ENCODE measurements at places on chromosomes 2 and 18.
A peak's percentile ranks its signal among the peaks of the same experiment; 100 is the strongest.

GRCh38 chr18:75958683-75959082 lies 531.2 kb upstream of the SMIM21 start:
- H3K36me3 ChIP-seq, result no peaks in the 10 kb centered on the region
- no peaks in the 10 kb centered on the region for H3K4me1 ChIP-seq
- H3K27me3 ChIP-seq, result no peaks in the 10 kb centered on the region
- DNase-seq, result no peak
- H3K4me3 ChIP-seq, result no peak overlapping the region
- no peak overlapping the region for H3K27ac ChIP-seq

GRCh38 chr18:59056706-59057492 lies 82.8 kb upstream of the SEC11C start:
- no peak overlapping the region for H3K4me3 ChIP-seq
- no peaks in the 10 kb centered on the region for H3K36me3 ChIP-seq
- no peak overlapping the region for H3K27ac ChIP-seq
- H3K27me3 ChIP-seq, result peaks cover 3% of the 10 kb centered on the region
- DNase-seq, result peak; percentile 57

DNA sequence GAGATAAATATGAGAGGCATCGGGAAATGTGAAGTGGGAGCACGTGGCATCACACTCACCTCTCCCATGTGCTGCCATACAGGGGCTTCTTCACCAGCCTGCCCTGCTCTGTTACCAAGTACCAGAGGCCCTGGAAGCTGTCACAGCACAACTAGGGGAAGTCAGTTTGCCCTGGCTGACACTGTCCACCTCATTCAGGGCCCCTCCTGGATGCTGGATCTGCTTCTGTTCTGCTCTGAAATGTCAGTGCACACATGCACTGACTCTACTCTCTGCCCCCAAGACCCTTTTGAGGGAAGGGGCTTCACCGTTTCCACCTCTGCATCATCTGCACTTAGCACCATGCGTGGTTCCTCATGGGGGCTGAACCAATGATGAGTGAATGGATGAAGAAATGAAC lies 311.1 kb downstream of the EN1 start:
- H3K27me3 ChIP-seq, result peaks cover 3% of the 10 kb centered on the region
- H3K4me1 ChIP-seq, result no peaks in the 10 kb centered on the region
- no peaks in the 10 kb centered on the region for H3K36me3 ChIP-seq

DNA sequence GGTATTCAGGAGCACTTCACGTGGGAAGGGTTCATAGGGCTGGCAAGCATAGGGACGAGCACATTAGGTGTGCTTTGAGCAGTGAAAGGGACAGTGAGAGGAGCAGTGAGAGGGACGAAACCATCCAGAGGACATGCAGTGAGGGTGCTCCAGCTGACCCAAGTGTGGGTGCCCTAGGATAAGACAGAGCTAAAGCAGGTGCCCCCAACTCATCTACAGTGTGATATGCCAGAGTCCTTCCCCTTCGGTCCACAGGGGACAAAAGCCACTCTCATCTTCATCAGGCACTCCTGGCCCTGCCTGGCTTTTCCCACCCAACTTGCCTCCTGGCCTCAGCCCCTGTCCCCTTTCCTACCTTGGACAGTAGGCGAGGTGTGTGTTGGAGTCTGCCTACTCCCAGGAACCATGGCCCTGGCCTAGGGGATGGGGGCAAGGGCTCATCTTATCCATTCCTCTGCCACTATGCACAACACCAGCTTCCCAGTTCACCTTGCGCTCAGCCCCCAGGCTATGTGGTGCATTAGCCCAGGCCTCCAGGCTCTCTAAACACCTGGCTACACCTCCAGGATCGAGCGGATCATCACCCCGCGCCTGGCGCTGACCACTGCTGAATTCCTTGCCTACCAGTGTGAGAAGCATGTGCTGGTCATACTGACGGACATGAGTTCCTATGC lies 16.1 kb upstream of the ANKRD53 start:
- H3K36me3 ChIP-seq, result no peaks in the 10 kb centered on the region
- H3K27me3 ChIP-seq, result peaks cover 34% of the 10 kb centered on the region
- peaks cover 14% of the 10 kb centered on the region for H3K4me1 ChIP-seq
- no peak overlapping the region for H3K4me3 ChIP-seq
- DNase-seq, result no peak

- H3K27me3 ChIP-seq, result peaks cover 32% of the 10 kb centered on the region
- 0 out of 2 replicates have a peak, but pooled peaks cover 6% of the 10 kb centered on the region for H3K4me1 ChIP-seq
- DNase-seq, result no peak
Observed at GRCh38 chr2:148538375-148538774, 106.2 kb upstream of the EPC2 start.

DNA sequence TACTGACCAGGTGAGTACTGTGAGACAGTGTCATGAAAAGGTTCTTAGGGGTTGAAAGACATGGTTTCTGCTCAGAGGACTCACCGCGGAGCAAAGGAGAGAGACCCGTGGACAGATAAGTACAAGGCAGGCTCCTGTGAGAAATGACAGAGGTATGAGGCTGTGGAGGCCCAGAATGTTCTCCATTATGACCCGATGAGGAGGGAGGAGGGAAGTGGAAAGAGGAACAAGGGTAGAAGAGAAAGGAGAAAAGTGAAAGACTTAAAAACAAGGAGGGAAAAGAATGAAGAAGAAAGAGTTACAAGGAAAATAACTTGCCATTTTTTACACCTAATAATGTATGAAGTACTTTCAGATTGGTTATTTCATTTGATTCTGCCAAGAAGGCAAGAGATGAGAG lies 29.8 kb downstream of the MAPRE3 start:
- no peaks in the 10 kb centered on the region for H3K36me3 ChIP-seq
- no peak overlapping the region for H3K27ac ChIP-seq
- peaks cover 10% of the 10 kb centered on the region for H3K4me1 ChIP-seq
- peaks cover 6% of the 10 kb centered on the region for H3K27me3 ChIP-seq
- no peak overlapping the region for H3K4me3 ChIP-seq

- H3K4me1 ChIP-seq, result no peaks in the 10 kb centered on the region
- DNase-seq, result no peak
- no peak overlapping the region for H3K4me3 ChIP-seq
- H3K27me3 ChIP-seq, result peaks cover 79% of the 10 kb centered on the region
- no peak overlapping the region for H3K27ac ChIP-seq
Observed at GRCh38 chr2:26561918-26562810, 79.0 kb downstream of the CIB4 start.

- H3K27me3 ChIP-seq, result no peaks in the 10 kb centered on the region
- H3K27ac ChIP-seq, result no peak overlapping the region
- DNase-seq, result no peak
- peaks cover 5% of the 10 kb centered on the region for H3K36me3 ChIP-seq
Observed at GRCh38 chr18:77679869-77680268, 430.2 kb downstream of the GALR1 start.

DNA sequence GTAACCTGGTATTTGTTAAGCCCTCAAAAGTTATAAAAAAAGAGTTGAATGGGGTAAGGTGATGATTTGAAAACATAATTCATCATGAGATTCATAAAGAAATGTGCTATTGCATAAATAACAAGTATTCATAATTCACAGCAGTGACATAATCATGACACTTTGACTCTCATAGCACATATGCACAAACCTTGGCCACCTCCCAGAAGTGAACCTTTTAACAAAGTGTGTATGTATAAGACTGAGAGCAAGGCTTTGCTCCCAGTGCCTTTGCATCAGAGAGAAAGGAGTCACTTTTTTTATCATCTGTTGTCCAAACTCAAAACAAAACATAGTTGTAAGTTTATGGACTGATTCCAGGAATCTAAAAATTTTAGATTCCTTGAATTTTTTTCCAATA lies 15.0 kb upstream of the HTR2B start:
- DNase-seq, result no peak
- no peak overlapping the region for H3K27ac ChIP-seq
- H3K4me1 ChIP-seq, result peaks cover 27% of the 10 kb centered on the region
- peaks cover 3% of the 10 kb centered on the region for H3K27me3 ChIP-seq
- no peak overlapping the region for H3K4me3 ChIP-seq
- H3K36me3 ChIP-seq, result peaks cover 24% of the 10 kb centered on the region

- H3K27ac ChIP-seq, result peak overlapping the region; percentile 82
- peak; percentile 95 for DNase-seq
- H3K4me1 ChIP-seq, result peaks cover 30% of the 10 kb centered on the region
- H3K27me3 ChIP-seq, result peaks cover 22% of the 10 kb centered on the region
- H3K4me3 ChIP-seq, result peak overlapping the region; percentile 78
- H3K36me3 ChIP-seq, result no peaks in the 10 kb centered on the region
Observed at GRCh38 chr2:72115110-72116080, 32.3 kb downstream of the CYP26B1 start.

GRCh38 chr2:46870051-46870839 lies 45.4 kb downstream of the MCFD2 start:
- H3K4me3 ChIP-seq, result no peak overlapping the region
- H3K27me3 ChIP-seq, result peaks cover 3% of the 10 kb centered on the region
- H3K36me3 ChIP-seq, result peaks cover 23% of the 10 kb centered on the region
- H3K4me1 ChIP-seq, result peaks cover 77% of the 10 kb centered on the region
- DNase-seq, result no peak

GRCh38 chr2:217972490-217972889 lies 30.3 kb downstream of the TNS1 start:
- H3K4me1 ChIP-seq, result peaks cover 25% of the 10 kb centered on the region
- H3K27ac ChIP-seq, result peak overlapping the region; percentile 40
- peaks cover 37% of the 10 kb centered on the region for H3K36me3 ChIP-seq
- no peak for DNase-seq
- no peaks in the 10 kb centered on the region for H3K27me3 ChIP-seq

- no peak overlapping the region for H3K27ac ChIP-seq
- no peaks in the 10 kb centered on the region for H3K36me3 ChIP-seq
- no peaks in the 10 kb centered on the region for H3K4me1 ChIP-seq
- H3K4me3 ChIP-seq, result no peak overlapping the region
- DNase-seq, result no peak
Observed at GRCh38 chr2:21650569-21650968, 526.8 kb downstream of the TDRD15 start.

DNA sequence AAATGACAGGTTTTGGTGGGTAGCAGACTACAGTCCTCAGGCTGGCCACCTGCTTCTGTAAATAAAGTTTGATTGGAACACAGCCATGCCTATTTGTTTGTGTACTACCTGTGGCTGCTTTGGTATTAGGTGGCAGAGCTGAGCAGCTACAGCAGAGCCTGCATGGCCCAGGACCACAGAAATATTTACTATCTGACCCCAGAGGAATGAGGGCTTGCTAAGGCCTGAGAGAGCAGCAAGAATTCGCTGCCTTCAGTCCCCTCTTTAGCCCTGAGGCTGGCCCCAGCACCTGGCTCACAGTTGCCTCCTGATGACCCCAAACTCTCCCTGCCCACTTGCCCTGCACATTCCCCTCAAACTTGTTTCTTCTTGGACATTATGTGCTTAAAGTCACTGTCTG lies 32.5 kb downstream of the POLR1A start:
- no peak overlapping the region for H3K4me3 ChIP-seq
- DNase-seq, result no peak
- H3K27me3 ChIP-seq, result no peaks in the 10 kb centered on the region
- peaks cover 13% of the 10 kb centered on the region for H3K4me1 ChIP-seq

DNA sequence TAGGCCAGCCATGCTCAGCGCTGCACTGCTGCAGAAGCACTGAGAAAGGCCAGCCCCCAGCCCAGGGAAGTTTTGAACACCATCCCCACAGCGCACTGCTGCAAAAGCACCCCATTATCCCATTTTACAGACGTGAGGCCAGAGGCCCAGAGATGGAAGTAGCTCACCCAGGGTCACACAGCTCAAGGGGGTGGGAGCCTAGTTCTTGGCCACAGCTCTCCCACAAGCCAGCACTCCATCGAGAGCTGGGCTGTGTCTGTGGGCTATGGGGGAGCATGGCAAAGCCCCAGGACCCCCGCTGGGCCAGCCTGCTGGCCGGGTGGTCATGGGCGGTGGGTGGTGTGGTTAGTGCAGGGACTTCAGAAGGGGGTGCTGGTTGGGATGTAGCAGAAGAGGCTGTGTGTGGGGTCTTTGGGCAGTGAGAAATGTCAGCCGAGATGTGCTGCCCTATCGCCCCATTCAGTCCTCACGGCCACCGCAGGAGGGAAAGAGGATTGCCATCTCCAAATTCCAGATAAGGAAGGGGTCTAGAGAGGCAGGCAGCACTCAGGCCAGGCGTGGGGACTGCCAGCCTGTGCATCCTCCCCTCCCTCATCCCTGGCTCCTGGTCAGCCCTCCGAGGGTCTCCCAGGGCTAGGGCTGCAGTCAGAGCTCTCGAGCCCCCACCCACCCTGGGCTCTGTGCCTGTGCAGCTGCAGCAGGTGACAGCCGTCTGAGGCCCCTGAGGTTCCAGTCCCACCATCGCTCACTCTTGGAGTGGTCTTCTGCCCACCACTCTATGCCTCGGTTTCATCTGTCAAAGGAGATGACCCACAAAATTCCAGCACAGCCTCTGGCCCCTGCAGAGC lies 17.0 kb upstream of the GPR17 start:
- no peak for DNase-seq
- peaks cover 11% of the 10 kb centered on the region for H3K27me3 ChIP-seq
- no peak overlapping the region for H3K4me3 ChIP-seq
- H3K27ac ChIP-seq, result no peak overlapping the region
- H3K36me3 ChIP-seq, result no peaks in the 10 kb centered on the region

GRCh38 chr2:230411570-230412370 lies 4.2 kb upstream of the SP100 start:
- H3K36me3 ChIP-seq, result peaks cover 6% of the 10 kb centered on the region
- peak; percentile 47 for DNase-seq
- peak overlapping the region; percentile 95 for H3K4me3 ChIP-seq
- peaks cover 3% of the 10 kb centered on the region for H3K27me3 ChIP-seq
- peak overlapping the region; percentile 97 for H3K27ac ChIP-seq
- H3K4me1 ChIP-seq, result peaks cover 67% of the 10 kb centered on the region

DNA sequence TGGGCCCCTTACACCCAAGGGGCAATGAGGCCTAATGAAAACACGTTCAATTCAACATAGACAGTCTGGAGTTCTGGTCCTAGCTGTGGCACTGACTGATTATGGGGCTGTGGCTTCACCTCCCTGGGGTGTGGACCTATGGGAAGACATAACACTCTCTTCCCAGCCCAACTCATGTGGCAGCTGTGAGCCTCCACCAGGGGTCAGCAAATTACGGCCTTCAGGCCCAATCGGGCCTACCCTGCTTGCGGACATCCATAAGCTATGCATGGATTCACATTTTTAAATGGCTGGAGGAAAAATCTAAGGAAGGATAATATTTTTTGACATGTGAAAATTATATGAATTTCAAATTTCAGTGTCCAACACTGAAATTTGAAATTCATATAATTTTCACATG lies 101.3 kb downstream of the LOXHD1 start:
- H3K4me1 ChIP-seq, result no peaks in the 10 kb centered on the region
- DNase-seq, result no peak
- no peak overlapping the region for H3K4me3 ChIP-seq
- peaks cover 2% of the 10 kb centered on the region for H3K36me3 ChIP-seq
- H3K27me3 ChIP-seq, result peaks cover 4% of the 10 kb centered on the region
- H3K27ac ChIP-seq, result no peak overlapping the region

DNA sequence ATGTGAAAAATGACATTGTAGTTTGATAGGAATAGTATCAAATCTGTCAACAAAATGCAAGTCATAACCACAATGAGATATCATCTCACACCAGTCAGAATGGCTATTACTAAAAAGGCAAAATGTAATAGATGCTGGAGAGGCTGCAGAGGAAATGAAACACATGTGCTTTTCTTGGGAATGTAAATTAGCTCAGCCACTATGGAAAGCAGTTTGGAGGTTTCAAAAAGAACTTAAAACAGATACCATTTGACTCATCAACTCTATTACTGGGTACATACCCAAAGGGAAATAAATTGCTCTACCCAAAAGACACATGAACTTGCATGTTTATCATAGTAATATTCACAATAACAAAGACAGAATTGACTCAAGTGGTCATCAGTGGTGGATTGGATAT lies 572.6 kb downstream of the TRIB2 start:
- no peak overlapping the region for H3K4me3 ChIP-seq
- no peaks in the 10 kb centered on the region for H3K36me3 ChIP-seq
- H3K4me1 ChIP-seq, result no peaks in the 10 kb centered on the region
- H3K27me3 ChIP-seq, result no peaks in the 10 kb centered on the region
- no peak for DNase-seq
- no peak overlapping the region for H3K27ac ChIP-seq

- H3K4me3 ChIP-seq, result no peak overlapping the region
- peaks cover 25% of the 10 kb centered on the region for H3K4me1 ChIP-seq
Observed at GRCh38 chr2:195413422-195413821, 243.6 kb upstream of the SLC39A10 start.

Measured in HFFc6 (cell line).